NCI-H187 treated with DMSO at 0.1 percent for 48 hours (cell line): ENCODE measurements at places on chromosomes 1 and 21.
A peak's percentile ranks its signal among the peaks of the same experiment; 100 is the strongest.

DNA sequence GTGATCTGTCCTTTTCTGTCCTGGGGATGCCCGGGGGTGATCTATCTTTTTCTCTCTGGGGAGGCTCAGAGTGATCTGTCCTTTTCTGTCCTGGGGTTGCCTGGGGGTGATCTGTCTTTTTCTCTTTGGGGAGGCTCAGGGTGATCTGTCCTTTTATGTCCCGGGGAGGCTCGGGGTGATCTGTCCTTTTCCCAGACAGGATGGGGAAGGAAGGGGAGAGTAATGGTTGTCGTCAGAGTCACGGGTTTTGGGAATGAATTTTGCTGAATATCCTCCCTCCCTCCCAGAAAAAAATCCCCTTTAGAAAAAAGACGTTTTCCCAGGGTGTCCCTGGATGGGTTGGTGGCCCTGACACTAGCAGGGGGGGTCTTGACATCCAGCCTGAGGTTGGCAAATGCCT, 91.5 kb downstream of the ARHGEF10L start:
- no peak for DNase-seq

GRCh38 chr1:84689514-84690396, 506 bp downstream of the SSX2IP start:
- DNase-seq = no peak

- no peak for DNase-seq
These were observed 2.5 kb downstream of the SLC26A9 start for GRCh38 chr1:205940710-205941109.

- no peak for DNase-seq
These were observed 117.0 kb downstream of the NEK7 start for GRCh38 chr1:198273748-198274295.

GRCh38 chr1:80582980-80583379, 1217.8 kb upstream of the ADGRL2 start:
- no peak for DNase-seq

- DNase-seq = no peak
These were observed 19.9 kb upstream of the ABCB10 start for GRCh38 chr1:229578168-229579058.

DNA sequence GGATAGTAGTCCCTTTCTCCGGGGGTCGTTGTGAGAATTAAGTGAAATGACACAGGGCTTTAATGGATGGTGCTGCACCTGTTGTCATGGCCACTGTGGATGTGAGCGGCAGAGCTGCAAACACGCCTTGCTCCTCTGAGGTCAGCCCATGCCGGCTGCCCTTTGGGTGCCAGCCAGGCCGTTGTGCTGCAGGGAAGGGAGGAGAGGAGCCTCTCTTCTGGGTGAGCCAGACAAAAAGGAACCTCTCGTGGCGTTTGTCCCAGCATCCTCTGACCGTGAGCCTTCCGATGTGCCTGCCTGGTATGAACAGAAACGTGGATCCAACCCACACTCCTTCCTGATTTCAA, 383.0 kb upstream of the VAMP3 start:
- no peak for DNase-seq

DNA sequence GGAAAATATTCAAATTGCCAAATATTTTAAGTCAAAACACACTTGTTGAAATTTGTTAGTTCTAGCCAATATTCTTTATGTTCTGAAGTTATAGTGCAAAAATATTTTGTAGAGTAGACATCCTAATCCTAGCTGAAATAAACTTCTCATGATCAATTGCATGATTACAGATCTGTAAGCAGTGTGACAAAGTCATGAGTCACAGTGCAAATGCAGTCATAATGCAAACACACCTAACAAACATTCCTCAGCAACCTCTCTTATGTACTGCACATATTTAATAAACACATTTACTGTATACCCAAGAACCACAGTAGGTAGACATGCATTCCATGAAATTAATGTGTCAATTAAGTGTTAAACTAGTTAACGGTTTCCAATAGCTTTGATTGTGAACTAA, 1857.4 kb downstream of the NCAM2 start:
- no peak for DNase-seq

GRCh38 chr1:222002503-222002902, 260.6 kb upstream of the DUSP10 start:
- DNase-seq = no peak

- no peak for DNase-seq
These were observed 69.7 kb upstream of the PDE9A start for GRCh38 chr21:42583477-42584295.

DNA sequence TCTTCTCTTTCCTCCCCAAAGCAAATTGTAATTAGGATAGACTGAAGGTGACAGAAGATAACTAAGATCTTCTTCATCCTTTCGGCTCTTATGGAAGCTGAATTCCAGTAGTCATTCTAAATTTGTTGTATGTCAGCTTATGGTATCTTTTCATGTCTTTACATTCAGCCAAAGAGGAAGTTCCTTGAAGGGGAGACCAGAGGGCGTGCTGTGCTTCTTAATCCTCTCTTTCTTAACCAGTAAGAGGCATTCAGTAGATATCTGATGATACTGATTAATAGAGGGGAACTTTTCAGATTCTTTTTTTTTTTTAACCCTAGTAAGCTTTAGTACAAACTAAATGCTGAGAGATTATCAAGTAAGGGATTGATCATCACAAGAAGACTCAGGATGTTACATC, 102.3 kb downstream of the OSBPL9 start:
- no peak for DNase-seq

DNA sequence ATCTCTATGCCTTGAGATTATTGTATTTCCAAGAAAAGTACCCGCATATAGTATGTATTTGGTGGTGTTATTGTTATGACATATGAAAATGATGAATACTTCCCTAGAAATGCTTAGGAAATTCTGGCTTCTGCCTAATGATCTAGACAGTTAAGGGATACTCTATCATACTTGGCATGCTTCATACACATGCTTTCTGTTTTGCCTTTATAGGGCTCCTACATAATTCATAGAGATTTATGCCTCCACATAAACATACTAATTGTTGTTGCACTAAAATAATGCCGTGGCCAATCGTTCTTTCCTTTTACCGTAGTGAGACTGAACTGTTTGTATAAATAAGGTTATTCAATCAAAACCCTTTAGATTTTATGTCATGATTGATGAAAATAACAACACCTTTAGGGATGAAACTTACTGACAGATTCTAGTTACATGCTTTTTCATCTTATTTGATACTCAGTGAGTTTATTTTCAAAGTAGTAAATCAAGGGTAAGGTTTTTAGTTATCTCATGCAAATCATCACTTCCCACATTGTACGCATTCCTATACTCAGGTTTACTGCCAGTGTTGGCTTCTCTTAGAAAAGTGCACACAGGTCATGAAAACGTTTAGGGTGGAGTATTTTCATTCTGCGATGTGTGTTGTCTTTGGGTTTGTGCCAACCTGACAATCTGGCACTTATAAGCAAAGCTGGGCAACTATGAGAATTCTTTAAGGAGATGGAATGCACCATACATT, 40.5 kb upstream of the SCYL3 start:
- no peak for DNase-seq

DNA sequence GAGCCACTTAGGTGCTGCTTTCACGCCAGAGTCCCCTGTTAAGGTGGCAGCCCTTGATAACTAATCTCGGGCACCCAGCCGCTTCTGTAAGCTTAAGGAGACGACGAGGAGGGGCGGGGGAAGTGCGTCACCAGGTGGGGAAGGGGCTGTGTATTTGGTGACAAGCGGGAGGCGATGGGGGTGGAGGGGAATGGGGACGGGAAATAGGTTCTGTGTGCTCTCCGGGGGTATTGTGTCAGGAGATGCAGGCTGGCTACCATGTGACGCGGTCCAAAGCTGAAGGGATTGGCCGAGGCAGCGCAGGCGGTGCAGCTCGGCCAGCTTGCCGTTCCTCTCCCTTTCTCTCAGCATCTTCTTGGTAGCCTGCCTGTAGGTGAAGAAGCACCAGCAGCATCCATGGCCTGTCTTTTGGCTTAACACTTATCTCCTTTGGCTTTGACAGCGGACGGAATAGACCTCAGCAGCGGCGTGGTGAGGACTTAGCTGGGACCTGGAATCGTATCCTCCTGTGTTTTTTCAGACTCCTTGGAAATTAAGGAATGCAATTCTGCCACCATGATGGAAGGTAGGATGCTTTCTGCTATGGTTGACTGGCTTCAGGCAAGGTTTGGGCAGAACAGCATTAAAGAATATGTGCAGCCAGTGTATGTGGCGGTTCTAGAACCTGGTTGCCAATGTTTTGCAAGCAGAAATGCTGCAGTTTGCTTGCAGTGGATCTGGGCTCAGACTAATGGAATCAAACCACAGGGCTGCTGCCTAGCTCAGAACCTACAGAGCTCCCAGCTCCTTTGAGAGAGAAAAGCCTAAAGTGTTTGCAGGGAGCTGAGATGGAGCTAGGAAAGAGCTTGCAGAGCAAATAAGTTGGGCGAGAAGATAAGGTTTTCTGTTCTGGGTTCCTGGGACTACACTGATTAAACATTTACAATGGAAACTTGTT, at the start of gene SGIP1:
Gene SGIP1 (plus strand): TSS at position 350 of the 937 bp plus-strand sequence. CDS start 206 bp downstream, at position 556.
- DNase-seq = peak; percentile 39

DNA sequence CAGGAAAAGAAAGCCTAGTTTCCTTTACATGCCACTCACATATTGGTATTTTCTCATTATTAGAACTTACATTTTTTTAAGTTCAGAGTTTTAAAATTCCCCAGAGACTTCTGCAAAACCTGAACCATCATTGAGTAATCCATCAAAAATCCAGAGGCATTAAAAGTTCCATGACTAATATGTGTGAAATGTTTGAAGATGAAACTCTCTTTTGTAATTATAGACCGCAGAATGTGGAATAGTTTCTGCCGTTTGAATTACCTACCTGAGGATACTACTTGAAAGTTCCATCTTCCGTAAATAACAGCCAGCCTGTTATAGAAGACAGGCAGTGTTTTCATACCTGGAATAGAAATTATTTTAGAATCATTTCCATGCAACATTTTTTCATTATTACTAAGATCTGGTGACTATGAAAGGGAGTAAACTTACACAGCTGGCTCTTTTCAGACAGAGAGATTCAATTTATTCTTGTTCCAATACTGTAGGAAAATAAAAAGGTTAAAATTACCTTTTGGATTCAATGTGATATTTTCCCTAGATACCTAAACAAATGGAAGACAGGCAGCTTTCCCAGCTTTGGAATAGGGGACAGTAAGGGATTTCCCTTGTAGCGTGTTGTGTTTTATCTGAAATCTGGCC, 131.4 kb downstream of the ST6GALNAC5 start:
- no peak for DNase-seq

GRCh38 chr1:202305168-202305567, 36.6 kb downstream of the UBE2T start:
- DNase-seq = no peak

DNA sequence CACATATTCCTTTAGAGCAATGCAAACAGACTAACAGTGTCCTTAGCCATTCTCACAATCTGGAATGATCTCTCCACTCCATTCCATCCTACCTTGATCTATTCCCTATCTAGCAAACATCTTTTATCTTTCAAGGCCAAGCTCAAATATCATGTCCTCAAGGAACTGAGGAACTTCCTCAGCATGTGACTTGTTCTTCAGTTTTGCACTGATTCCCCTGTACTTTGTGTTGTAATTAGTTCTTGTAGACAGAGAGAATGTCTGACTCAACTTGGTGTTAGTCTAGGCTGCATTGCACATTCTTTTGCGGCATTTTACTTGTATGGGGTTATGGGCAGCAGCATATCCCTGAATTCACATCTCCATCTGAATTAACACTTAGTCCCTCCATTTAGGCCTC, 31.5 kb upstream of the GJA5 start:
- no peak for DNase-seq

- DNase-seq = no peak
These were observed 69.3 kb upstream of the ANGPTL3 start for GRCh38 chr1:62528015-62528414.

DNA sequence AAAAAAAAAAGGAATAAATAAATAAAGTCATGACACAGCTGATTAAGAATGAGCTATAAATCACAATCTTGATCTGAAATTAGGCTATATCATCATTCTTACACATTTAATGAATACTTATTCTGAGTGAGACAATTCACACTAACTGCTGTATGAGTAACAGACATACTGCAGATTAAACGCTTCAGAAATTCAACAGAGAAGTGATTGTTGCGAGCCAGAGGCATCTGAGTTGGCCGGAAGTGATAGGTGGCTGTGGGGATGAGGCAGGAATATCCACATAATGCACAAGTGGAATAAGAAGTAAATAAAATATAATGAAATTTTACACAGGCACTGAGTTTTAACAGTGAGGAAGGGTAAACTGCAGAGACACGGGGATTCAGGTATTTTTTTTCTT, 142.4 kb downstream of the APP start:
- DNase-seq = no peak

GRCh38 chr1:44485229-44485933, 80.3 kb downstream of the RNF220 start:
- DNase-seq = no peak

GRCh38 chr1:88647749-88648415, 36.2 kb upstream of the PKN2 start:
- no peak for DNase-seq

GRCh38 chr1:187203257-187203656, 374.5 kb downstream of the PLA2G4A start:
- no peak for DNase-seq

DNA sequence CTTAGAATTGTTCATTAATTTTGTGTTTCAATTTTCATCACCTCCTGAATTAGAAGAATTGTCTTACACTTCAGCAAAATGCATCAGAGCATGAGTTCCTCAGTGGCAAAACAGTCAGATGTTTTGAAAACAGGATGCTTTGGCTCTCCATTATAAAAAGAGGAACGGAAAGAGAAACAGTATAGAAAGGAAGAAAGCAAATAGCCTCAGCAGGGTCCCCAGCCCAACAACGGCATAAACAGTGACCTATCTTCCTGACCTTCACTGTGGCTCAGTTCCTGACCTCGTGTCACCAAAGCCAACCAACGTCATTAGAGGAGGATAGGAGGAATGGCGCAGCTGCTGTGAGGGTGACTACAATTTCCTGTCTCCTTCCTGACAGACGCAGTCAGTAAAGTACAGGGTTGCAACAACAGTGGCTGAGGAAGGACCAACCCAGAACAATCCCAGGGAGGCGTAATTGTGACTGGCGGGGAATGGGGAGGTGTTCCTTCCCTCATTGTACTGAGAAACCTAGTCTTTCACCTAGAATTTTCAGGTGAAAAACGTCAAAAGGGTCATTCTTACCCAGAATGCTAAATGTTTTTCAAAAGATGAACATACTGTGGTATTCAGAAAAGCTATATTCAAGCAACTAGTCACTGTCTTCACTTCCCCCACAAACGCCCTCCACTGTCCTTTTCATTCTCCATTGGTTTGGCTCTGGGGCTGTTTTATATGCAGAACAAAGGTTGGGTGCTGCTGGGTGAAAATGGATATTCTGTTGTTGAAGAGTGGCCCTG, 197.9 kb upstream of the SGIP1 start:
- no peak for DNase-seq

- DNase-seq = no peak
These were observed 9.5 kb downstream of the PLXNA2 start for GRCh38 chr1:208234721-208235120.

DNA sequence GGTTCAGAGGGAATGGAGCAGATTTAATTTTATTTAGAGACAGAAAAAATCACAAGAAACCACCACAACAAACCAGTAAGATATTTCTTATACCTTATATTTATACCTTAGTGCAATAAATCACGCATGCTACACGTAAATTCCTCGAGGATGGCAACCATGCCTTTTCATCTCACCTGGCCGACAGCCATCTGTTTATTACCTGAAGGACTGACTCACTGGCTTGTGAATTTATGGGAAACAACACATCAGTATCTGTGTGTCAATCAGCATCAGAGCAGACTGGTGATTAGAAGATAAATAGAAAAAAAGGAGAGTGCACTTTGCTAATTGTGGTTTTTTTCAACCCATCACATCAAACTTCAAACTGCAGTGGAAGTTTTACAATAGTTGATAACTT, 58.4 kb downstream of the S1PR1 start:
- no peak for DNase-seq
